CD8-positive, alpha-beta T cell (primary cell): ENCODE measurements at places on chromosomes 3 and 15. TPM values are rescaled to one million over a fixed set of nuclear protein-coding genes. Genes with fewer than 3 reads are reported as not detected.

- no peak for DNase-seq
Observed at GRCh38 chr3:56467801-56468183, 475 bp downstream of the ERC2 start.

DNA sequence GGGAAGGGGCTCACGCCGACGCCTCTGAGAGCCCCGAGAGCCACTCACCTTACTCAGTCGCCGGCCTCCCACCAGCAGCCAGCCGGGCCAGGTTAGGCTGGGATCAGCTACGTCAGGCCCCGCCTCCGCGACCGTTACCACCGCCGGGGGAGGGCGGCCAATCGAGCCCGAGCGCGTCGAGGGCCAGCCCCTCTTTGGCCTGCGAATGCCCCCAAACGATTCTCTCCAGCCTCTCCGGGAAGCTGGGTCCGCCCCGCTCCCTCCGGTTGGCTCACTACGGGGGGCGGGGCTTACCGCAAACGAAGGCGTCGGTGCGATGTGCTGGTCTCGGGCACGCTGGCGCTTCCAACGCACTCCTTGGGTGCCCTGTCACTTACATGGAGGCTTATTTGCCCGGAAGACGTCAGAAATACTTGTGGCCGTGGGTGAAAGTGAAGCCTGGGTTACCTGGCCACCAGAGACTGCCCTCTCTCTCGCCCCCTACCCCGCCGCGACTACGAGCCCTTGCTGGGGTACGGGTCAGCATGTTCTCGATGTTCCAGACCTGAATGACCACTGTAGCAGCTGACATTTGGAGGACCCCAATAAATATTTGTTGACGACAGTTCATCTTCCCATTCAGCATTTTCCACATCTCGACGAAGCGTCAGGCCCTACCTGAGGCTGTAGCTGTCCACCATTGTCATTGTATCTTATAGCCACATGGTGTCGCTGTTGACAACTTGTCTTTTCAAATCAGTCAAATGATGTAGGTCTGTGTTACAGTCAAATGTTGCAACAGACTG is at the start of gene CEP70:
TSS of gene CEP70 (minus strand) at position 111 of the 785 bp plus-strand sequence. CDS start 21,333 bp downstream, outside the sequence.
- DNase-seq = peak; percentile 83

GRCh38 chr3:120608506-120608905 is 12.4 kb downstream of the NDUFB4 start:
- DNase-seq = no peak

DNA sequence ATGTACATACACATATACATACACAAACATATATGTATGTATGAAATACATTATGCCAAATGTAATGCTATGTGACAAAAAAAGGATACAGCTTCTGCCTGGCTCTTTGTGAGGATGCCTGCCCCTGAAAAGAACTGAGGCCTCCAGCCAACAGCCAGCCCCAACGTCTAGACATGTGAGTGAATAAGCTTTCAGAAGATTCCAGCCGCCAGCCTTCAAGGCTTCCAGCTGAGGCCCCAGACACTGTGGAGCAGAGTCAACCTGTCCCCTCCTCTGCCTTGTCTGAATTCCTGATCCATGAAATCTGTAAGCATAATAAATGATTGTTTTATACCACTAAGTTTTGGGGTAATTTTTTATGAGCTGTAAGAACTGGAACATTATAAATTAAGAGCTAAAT is 24.7 kb downstream of the GXYLT2 start:
- no peak for DNase-seq

- no peak for DNase-seq
Observed at GRCh38 chr3:113571360-113571759, 39.0 kb downstream of the SIDT1 start.

GRCh38 chr3:151568184-151568583 is 107.3 kb upstream of the IGSF10 start:
- no peak for DNase-seq

DNA sequence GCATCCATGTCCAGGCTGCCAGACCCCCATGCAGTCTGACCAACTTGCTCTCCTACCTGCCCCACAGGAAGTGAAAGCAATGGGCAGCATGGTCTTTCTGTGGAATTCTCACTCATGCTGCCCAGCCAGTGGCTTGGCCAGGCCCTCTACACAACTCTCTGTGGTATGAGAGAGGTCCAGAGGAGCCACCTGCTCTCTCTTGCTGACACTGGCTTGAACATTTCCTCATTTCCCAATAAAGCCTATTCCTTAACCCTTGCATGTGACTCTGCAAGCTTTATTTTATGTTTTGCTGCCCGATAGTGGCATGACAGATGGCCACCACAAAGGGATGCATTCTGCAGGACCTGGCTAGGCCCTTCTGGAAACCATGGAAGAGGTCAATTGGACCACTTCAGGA is 53.8 kb downstream of the CCR1 start:
- DNase-seq = no peak

DNA sequence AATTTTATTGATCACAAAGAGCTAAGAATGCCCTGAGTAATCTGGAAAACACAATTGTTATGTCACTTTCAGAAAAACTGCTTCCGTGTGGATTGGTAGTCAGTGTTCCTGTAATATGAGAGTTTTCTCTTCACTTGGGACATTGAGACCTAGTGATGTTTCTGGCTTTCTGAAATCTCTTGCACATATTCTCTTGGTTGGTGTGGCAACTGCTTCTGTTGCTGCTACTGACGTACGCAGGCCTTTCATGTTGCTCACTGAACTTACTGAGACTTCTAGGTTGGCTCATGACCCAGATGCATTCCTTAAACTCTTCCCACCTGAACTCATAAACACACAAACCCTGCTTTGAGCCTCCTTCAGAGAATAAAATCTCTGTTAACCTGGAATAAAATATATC is 175.0 kb upstream of the PFN2 start:
- no peak for DNase-seq

GRCh38 chr15:60004009-60004845 is at the start of gene FOXB1:
FOXB1 (plus strand) TSS chr15:60004311; CDS start chr15:60004964, 653 bp downstream.
- DNase-seq = no peak

DNA sequence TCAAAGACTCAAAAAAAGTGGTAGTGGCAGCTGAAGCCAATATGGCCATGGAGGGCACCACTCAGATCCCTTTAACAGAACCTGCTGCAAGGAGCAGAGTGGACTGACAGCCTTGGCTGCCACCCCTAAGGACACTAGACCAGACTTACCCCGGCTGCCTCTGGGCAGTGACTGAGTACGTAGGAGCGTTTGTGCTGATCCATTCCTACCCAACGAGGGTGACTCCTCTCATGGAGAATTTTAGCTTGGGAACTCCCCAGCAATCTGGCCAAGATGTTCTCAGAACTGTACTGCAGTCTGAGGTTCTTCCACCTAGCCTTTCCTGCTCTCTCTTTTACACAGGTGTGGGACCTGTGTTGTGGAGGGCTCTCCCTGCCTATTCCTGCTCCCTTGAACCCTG is 22.1 kb downstream of the CLEC3B start:
- no peak for DNase-seq

- DNase-seq = no peak
Observed at GRCh38 chr15:78842519-78842918, 30.2 kb upstream of the MORF4L1 start.

- no peak for DNase-seq
Observed at GRCh38 chr3:36444909-36445308, 64.6 kb downstream of the STAC start.

- no peak for DNase-seq
Observed at GRCh38 chr3:50395070-50395860, 35.9 kb upstream of the TMEM115 start.

DNA sequence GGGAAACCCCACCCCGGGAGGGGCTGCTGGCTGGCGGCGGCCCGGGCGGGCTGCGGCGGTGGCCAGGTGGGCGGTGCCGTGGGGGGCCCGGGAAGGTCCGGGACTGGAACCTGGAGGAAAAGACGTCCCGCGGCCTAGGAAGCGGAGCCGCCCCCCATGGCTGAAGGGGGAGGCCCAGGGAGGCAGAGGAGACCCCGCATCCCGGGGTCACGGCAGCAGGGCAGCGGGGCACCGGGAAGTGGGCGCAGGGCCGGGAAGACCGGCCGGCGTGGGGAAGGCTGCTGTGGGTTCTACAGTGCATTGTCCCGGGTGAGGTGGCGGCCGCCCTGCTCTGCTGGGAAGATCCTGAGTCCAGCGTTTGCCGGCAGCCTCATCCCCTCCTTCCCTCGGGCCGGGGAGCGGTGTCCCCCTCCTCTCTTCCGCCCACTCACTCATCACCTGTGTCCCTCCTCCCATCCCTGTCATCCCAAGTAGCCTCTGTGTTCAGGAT is 525 bp upstream of the FSTL1 start:
- DNase-seq = no peak

DNA sequence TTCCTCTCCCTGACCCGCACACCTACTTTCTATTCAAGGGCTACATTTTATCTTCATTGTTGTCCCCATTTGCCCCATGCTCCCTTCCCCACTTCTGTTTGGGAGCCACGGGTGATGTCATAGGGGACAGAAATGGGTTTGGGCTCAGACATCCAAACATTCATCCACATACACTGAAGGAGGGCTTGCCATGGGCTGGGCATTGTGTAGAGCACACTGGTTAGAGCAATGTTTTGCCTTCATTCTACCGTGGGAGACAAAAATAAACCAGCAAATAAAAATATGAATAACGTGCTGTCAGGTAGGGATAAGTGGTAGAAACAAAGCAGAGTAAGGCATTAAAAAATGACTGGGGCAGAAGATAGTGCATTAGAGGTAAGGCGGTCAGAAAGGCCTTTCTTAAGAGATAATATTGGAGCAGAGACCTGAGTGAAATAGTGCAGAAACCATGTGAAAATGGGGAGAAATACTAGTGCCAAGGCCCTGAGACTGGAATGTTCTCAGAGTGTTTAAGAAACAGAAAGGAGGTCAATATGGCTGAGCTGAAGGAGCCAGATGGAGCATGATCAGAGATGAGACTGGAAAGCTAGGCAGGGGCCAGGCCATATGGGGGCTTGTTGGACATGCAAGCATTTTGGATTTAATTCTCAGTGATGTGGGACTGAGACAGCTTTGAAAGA is 40.9 kb upstream of the CLSTN2 start:
- no peak for DNase-seq

DNA sequence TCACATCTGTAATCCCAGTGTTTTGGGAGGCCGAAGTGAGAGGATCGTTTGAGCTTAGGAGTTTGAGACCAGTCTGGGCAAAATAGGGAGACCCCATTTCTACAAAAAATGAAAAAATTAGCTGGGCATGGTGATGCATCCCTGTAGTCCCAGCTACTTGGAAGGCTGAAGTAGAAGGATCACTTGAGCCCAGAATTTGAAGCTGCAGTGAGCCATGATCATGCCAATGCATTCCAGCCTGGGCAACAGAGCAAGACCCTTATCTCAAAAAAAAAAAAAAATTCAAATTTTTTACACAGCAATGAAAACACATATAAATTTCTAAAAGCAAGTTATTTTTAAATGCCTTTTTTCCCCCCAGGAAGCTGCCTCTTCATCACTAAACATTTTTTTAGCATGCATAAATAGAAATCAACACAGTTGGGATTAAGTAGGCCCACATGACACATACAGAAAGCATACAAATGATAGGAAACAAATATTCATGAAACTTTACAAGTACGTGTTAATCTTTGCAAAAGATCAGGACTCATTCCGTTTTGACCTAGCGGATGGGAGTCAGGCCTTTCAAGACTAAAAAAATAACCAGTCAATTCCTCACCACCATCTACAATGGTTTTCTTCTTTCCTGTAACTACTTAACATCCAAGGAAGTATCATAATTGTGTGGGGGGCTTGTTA is 45.6 kb upstream of the IGDCC4 start:
- no peak for DNase-seq

DNA sequence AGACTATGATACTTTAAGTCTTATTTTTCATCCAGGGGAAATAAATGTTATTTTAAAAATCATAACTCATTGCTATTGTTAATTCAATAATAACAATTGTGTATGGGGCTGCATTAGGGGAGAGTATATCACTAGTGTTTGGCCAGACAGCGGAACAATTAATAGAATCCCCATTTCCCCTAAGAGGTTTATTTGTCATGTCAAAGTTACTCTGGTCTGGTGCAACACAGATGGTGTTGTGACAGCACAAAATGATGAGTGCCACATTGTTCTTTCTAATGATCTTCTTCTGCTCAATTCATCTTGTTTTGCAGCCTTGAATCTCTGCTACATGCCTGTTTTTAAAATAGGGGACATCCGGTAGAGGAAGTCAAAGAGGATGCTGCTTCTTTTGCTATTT is 351.6 kb downstream of the NSUN3 start:
- DNase-seq = no peak

DNA sequence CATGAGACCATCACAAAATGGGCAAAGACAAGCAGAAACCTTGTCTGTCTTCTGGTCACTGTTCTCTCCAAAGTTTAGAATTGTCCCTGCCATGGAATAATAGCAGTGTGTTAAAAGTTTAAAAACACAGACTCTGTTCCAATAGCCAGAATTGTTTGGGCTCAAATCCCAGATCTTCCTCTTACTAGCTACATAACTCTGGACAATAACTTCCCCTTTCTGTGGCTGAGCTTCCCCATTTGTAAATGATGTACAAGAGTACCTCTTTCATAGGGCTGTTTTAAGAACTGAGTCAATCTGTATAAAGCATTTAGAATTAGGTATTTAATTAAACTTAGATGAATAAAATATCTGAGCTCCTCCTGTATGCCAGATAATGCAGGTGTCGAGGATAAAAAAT is 623.0 kb downstream of the NTRK3 start:
- DNase-seq = no peak

DNA sequence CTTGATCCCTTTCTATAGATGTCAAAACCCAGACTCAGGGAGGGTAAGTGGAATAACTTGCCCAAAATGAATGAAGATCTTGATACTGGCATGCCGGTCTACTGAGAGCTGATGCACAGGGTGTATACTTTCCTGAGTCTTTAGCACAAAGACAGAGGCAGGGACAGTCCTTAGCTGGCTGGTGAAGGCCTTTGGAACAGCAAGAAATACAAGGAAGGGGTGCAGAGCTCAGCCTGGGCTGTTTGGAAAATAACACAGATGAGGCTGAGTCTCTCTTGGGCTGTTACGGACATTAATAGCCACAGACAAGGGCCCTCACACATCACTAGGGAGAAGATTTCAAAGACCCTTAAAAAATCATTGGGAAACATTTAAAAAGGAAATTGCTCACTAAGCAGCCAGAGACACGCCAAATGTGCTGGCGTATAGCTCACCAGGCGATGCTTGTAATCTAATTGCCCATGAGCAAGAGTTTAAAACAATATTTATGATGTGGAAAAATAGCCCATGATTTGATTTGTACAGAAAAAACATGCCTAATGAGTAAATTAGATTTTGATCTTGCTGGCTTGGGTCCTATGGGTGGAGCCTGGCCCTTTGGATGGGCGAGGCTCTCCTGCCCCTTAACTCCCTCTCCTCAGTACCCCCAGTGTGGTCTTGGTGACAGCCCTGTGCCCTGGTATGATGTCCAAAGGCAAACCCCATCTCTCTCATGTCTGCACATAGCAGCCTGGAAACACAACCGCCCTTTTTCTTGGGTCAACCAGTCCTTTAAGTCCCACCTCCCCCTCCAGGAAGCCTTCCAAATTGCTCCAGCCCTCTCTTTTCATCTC is 81.8 kb upstream of the MRPS22 start:
- no peak for DNase-seq

- no peak for DNase-seq
Observed at GRCh38 chr3:9866639-9867038, 13.4 kb downstream of the CIDEC start.

- DNase-seq = no peak
Observed at GRCh38 chr3:41932464-41932863, 29.4 kb downstream of the ULK4 start.

GRCh38 chr3:4805662-4806061 is 173.6 kb upstream of the BHLHE40 start:
- no peak for DNase-seq

- DNase-seq = no peak
Observed at GRCh38 chr3:83002869-83003445, 1241.5 kb upstream of the GBE1 start.

The ZNF80 gene
- 1.6 TPM for total RNA-seq

The PPP1R14D gene
- not detected for total RNA-seq

The SOX2 gene
- not detected for total RNA-seq

The IL1RAP gene
- total RNA-seq = 9.4 TPM

The B3GNT5 gene
- total RNA-seq = 1.1 TPM

The SLC24A5 gene
- total RNA-seq = not detected

The CD96 gene
- total RNA-seq = 219 TPM
